ENCODE measurements at places on chromosomes 6 and 20.

DNA sequence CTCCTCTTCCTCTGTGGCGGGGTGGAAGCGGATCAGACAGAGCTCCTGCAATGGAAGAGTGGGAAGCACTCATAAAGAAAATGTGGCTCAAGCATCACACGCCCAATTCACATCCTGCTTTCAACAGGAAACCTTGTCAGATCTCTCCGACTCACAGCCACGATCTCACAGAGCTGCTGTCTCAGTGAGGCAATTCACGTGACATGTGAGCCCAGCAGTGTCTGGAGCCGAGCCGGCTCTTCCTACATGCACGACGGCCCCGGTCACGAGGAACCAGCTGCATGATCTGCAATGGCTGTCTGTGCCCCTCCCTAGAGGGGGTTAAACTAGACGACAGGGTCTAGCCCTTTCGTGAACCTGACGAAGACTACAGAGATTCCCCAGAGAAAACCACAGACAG is 29.5 kb upstream of the TCFL5 start:
- DNase-seq, result no peak

DNA sequence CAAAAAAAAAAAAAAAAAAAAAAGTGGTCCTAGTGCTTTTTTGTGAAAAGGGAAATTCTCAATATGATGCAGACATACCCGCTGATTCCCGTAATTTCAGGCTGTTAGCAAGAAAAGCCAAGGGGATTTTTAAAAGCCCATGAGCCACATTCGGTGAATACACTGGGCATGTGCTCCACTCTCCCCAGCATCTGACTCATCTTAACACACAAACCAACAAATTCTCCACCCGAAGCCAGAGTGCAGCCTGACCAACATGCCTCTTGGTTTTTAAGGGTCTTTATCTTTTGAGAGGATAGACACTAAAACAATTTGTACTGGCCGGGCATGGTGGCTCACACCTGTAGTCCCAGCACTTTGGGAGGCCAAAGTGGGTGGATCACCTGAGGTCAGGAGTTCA is 45.5 kb upstream of the CD83 start:
- DNase-seq, result no peak

GRCh38 chr6:24818346-24818745 is 19.6 kb upstream of the ARMH2 start:
- DNase-seq, result no peak

- DNase-seq, result peak; percentile 64
Measured at GRCh38 chr20:47358672-47359529, 2.4 kb upstream of the ZMYND8 start.

- no peak for DNase-seq
Measured at GRCh38 chr20:62227977-62228958, 8.2 kb upstream of the HRH3 start.

GRCh38 chr20:15222502-15223330 is 885.3 kb upstream of the FLRT3 start:
- no peak for DNase-seq

DNA sequence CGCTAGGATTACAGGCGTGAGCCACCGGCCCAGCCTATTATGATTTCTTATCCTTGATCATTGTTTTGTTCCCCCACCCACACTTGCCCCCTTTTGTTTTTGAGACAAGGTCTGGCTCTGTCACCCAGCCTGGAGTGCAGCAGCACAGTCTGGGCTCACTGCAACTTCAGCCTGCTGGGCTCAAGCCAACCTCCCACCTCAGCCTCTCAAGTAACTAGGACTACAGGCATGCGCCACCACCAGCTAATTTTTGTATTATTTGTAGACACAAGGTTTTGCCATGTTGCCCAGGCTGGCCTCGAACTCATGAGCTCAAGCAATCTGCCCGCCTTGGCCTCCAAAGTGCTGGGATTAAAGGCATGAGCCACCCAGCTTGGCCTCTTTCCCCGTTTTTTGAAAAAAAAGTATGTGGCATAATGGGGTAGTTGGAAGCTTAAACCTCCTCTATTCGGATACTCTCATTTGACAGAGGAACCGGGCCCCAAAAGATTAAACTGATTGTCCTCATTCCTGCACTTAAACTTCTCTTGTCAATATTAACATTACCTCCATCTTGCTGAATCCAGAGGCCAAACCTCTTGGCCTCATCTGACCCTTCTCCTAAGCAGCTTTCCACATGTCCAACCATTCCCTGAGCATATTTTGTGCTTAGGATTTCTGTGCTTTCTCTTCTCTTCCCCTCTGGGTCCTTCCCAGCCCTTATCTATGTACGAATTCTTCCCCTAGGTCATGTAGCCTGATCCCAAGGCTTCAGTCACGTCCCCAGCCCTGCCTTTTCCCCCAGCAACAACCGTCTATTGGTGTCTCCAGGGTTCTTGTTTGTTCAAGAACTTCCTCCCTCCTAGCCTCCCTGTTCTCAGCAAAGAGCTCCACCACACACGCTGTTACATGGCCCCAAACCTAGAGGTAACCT is 6.1 kb upstream of the EZR start:
- no peak for DNase-seq

DNA sequence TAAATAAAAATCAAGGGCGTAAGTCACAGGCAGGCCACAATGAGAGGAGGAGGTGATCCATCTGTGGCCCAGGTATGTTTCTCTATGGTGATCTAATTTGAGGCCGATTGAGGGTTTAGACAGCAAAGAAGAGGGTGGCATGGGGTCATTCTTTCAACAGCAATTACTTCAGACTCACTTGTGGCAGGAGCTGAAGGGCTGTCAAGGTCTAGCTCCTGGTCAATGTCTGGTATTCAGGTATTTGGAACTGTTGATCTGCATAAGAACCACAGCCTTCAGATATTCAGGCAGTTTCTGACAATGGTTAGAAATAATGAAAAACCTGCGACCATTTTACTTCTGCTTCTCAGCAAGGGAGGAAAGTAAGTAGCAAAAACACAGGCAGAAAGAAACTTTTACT is 259.6 kb downstream of the FOXC1 start:
- DNase-seq, result no peak

GRCh38 chr20:32231245-32231644 is 23.6 kb downstream of the POFUT1 start:
- no peak for DNase-seq
